WTC11 (cell line): ENCODE measurements at places on chromosomes 13 and 19. TPM values are rescaled to one million over a fixed set of nuclear protein-coding genes. Genes with fewer than 3 reads are reported as not detected.
A peak's percentile ranks its signal among the peaks of the same experiment; 100 is the strongest.

- peaks cover 7% of the 10 kb centered on the region for H3K36me3 ChIP-seq
- no peak for DNase-seq
- H3K27ac ChIP-seq, result no peak overlapping the region
Measured at GRCh38 chr13:34719060-34719875, 222.8 kb upstream of the NBEA start.

GRCh38 chr13:102870677-102871415 is 25.0 kb downstream of the ERCC5 start:
- peaks cover 32% of the 10 kb centered on the region for H3K36me3 ChIP-seq
- DNase-seq, result peak; percentile 62
- no peak overlapping the region for H3K27ac ChIP-seq

DNA sequence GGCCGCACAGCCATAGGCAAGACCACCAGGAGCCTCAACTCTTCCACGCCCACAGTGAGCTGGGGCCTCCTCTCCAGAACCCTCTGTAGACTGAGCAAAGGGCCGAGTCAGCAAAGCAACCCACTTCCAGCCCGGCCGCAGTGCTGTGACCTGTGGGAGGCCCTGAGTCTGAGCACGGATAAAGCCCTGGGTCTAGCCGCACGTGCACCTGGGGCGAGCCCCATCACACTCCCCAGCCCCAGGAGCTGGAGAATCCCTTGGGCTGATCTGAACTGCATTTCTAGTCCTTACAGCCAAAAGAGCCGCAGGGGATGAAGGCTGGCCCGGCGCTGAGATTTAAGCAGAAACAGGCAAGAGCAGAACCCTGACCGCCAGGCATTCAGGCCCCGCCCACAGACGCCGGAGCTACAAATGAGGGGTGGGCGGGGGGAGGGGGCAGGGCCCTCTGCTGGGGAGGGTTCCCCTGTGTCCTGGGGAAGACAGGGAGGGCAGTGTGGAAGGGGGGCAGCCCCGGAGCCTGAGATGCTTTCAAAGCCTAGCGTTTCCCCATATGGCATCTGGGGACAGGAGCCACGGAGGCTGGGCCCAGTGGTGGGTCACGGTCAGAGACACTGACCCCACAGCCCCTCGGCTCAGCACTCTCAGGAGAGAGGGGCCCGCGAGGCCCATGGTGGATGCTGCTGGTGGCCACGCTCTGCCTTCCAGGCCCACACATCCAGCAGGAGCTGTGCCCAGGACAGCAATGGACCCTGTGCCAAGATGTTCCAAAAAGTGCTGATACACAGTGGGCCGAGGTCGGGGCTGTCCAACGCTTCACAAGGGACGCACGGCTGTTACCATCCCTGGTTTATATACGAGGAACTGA is 4.9 kb downstream of the TMEM259 start:
- H3K4me1 ChIP-seq, result peaks cover 28% of the 10 kb centered on the region
- no peaks in the 10 kb centered on the region; the same call in 1 of the 2 replicates for H3K36me3 ChIP-seq
- no peaks in the 10 kb centered on the region; the same call in 1 of the 2 replicates for H3K27me3 ChIP-seq
- H3K27ac ChIP-seq, result peak overlapping the region; percentile 60; the same call in 1 of the 2 replicates

- peaks cover 43% of the 10 kb centered on the region for H3K4me1 ChIP-seq
- H3K4me3 ChIP-seq, result no peak overlapping the region
Measured at GRCh38 chr13:110565296-110565695, 3.8 kb upstream of the RAB20 start.

DNA sequence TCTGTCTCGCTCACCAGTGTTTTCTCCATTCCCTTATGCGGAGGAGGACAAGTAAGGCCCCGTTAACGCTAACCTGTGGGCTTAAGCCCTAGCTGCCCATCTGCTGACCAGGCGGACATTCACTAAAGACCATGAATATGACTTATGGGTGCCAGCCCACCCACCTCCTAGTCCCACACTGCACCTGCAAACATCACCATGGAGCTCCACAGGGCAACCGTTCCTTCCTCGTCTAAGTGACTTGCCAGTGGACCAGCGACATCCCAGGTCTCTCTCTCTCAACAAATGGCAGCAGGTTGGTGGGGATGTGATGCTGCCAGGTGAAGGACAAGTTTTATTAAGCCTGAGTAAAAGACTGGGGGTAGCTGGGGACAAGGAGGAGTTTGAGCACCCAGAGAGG is 55.2 kb downstream of the CCDC70 start:
- no peak for DNase-seq
- no peak overlapping the region for H3K4me3 ChIP-seq
- H3K4me1 ChIP-seq, result peaks cover 11% of the 10 kb centered on the region
- H3K27ac ChIP-seq, result no peak overlapping the region
- no peaks in the 10 kb centered on the region for H3K36me3 ChIP-seq

The ZNF491 gene
- 1.1 to 2.1 TPM (median 1.3 TPM) in 3 replicates for total RNA-seq

DNA sequence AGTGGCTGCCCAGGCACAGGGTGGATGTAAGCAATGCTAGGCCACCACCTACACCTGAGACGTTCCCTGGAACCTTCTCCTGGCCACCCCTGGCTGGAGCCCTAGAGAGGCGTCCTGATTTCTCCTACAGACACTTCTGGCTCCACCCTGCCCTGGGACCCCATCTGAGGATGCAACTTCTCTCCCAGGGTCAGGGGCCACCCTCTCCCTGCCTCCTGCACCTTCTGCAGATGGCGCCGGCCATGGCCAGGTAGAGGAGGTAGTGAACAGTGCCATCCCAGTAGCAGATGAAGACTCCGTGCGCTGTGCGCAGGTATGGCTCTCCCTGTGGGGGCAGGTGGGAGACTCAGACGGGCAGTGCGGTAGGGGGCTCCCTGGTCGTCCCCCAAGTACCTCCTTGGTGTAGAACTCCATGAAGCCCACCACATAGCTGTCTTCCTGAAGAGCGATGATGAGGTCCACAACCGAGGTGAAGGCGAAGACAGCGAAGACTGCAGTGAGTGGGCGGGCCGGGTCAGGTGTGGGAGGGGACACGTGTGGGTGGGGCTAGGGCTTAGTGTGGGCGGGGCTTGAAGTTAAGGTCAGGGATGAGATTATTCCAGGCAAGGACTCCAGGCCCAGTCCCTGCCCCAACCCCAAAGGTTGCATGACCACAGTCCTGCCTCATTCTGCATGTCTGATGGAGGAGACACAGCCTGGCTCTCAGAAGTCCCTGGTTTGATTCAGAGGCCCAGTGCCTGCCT is 3.0 kb downstream of the TM6SF2 start:
- H3K36me3 ChIP-seq, result no peaks in the 10 kb centered on the region
- H3K4me3 ChIP-seq, result no peak overlapping the region
- peaks cover 10% of the 10 kb centered on the region for H3K4me1 ChIP-seq
- DNase-seq, result peak; percentile 63
- peaks cover 49% of the 10 kb centered on the region for H3K27me3 ChIP-seq
- H3K27ac ChIP-seq, result no peak overlapping the region

GRCh38 chr13:52887165-52887564 is 38.7 kb upstream of the PCDH8 start:
- no peak overlapping the region for H3K27ac ChIP-seq
- no peak overlapping the region for H3K4me3 ChIP-seq
- peaks cover 3% of the 10 kb centered on the region; the same call in 1 of the 2 replicates for H3K36me3 ChIP-seq
- H3K27me3 ChIP-seq, result peaks cover 75% of the 10 kb centered on the region

DNA sequence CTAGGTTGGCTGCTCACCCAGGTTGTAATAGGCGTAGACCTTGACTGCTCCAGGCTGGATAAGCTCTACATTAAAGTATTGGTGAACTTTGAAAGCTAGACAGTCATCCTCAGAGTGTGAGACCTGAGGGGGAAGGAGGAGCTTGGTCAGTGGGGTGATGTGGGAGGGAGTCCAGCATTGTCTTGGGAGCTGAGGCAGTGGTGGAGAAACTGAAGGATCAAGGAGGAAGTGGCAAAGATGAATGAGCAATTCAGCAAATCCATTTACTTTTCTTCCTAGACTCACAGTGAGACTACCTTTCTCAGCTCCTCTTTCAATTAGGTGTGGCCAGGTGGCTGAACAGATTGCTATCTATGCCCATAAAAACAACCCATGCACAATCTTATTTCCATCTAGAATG is 10.2 kb upstream of the TNFSF14 start:
- H3K27ac ChIP-seq, result no peak overlapping the region
- no peak for DNase-seq
- peaks cover 15% of the 10 kb centered on the region for H3K4me1 ChIP-seq
- peaks cover 25% of the 10 kb centered on the region for H3K27me3 ChIP-seq
- H3K4me3 ChIP-seq, result no peak overlapping the region

GRCh38 chr13:71242201-71242600 is 624.8 kb downstream of the DACH1 start:
- H3K4me1 ChIP-seq, result peaks cover 4% of the 10 kb centered on the region; the same call in 1 of the 2 replicates
- H3K4me3 ChIP-seq, result no peak overlapping the region
- no peak for DNase-seq
- no peaks in the 10 kb centered on the region for H3K27me3 ChIP-seq
- no peak overlapping the region for H3K27ac ChIP-seq

- H3K4me3 ChIP-seq, result peak overlapping the region; percentile 90
- no peak overlapping the region for H3K27ac ChIP-seq
- peaks cover 3% of the 10 kb centered on the region for H3K4me1 ChIP-seq
- no peaks in the 10 kb centered on the region for H3K27me3 ChIP-seq
Measured at GRCh38 chr19:12695997-12696365, 450 bp downstream of the FBXW9 start.

DNA sequence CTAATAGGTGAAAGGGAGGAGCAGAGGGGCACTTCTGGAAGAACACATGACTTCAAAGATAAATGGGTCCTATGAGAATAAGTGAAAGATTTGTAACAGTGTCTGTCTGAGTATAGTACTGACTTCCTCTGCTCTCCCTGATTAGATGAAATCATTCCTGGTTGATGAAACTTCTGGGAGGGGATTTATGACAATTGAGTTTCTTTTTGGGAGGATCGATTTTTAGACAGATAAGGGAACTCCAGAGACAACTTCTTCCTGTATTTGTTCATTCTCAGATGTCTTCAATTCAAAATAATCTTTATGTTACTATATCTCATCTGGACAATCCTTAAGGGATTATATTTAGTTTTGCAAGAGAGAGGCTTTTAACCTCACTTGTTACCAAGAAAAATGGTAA is 20.0 kb downstream of the SETDB2 start:
- DNase-seq, result no peak
- H3K27me3 ChIP-seq, result no peaks in the 10 kb centered on the region
- H3K4me1 ChIP-seq, result no peaks in the 10 kb centered on the region
- no peak overlapping the region for H3K27ac ChIP-seq
- peaks cover 50% of the 10 kb centered on the region for H3K36me3 ChIP-seq

- H3K4me3 ChIP-seq, result peak overlapping the region; percentile 75
- peaks cover 38% of the 10 kb centered on the region for H3K4me1 ChIP-seq
- peaks cover 35% of the 10 kb centered on the region for H3K27me3 ChIP-seq
- DNase-seq, result peak; percentile 51
- no peaks in the 10 kb centered on the region for H3K36me3 ChIP-seq
Measured at GRCh38 chr13:110306340-110306959, 507 bp downstream of the COL4A1 start.

DNA sequence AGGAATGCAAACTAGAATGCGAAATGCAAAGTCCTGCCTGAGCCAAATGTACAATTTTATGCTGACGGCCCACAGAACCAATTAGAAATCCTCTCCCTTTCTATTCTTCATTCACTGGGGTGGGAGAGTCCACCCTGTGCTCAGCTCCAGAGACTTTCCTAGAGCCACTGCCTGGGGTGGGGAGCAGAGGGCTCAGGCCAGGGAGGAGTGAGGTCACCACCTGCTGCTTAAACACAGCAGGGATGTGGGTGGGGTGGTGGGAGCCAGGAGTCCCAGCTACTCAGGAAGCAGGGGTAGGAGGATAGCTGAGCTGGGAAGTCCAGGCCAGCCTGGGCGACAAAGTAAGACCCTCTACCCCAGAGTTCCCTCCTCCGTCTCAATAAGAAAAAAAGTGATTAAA is 26.9 kb upstream of the ZNF83 start:
- H3K27me3 ChIP-seq, result peaks cover 16% of the 10 kb centered on the region
- no peaks in the 10 kb centered on the region for H3K36me3 ChIP-seq
- peaks cover 41% of the 10 kb centered on the region for H3K4me1 ChIP-seq
- H3K4me3 ChIP-seq, result no peak overlapping the region
- DNase-seq, result no peak

DNA sequence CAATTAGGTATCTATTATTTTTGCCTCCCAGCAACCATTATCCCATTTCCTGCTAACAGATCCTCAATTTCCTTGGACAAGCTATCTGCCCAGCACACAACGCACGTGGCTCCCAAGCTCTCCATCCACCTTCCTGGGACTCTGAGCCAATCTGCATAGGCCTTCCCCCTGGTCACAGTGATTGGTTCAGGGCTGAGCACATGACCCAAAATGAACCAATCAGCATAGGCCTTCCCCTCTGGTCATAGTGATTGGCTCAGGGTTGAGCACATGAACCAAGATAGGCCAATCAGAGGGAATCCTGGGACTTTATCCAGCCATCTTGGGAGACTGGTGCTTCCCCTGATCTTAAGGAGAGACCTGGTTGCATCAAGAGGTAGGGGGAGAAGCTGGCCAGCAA is 5.8 kb downstream of the CPAMD8 start:
- no peak overlapping the region for H3K4me3 ChIP-seq
- H3K27me3 ChIP-seq, result peaks cover 27% of the 10 kb centered on the region
- peaks cover 4% of the 10 kb centered on the region for H3K4me1 ChIP-seq
- H3K27ac ChIP-seq, result no peak overlapping the region
- H3K36me3 ChIP-seq, result peaks cover 27% of the 10 kb centered on the region

- no peak overlapping the region for H3K27ac ChIP-seq
- no peaks in the 10 kb centered on the region for H3K36me3 ChIP-seq
- no peaks in the 10 kb centered on the region for H3K4me1 ChIP-seq
Measured at GRCh38 chr13:109568339-109568818, 218.0 kb downstream of the IRS2 start.

The ZNF93 gene
- total RNA-seq, result 37.8 to 47.4 TPM (median 41.7 TPM) in 3 replicates

DNA sequence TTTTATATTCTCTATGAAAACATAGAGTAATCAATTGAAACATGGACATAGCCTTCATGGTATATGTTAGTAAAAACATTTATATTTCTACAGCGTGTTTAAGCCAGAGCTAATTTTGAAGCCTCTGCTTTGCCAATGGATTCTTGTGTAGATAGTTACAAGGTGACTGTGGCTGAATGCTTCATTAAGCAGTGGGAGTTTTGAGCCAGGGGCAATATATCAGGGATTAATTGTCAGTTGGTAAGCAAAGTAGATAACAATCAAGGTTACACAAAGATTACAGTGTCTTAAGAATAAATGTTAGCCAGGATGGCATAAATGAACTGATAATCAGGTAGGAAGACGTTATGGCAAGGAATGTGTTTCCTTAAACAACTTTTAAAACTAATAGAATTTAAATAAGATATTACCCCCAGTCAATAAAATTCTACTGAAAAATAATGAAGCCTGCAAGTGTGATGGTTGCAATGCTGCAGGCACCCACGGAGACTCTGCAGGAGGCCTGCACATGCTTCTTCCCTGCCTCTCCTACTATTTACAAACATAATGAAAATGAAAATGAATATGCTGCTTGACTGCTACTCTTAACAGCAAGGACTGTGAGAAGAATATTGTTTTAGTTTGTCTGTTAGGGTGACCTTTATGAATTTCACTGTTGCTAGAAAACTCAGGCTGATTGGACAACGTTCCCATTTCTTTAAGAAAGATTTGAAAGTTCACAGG is 588.5 kb downstream of the GPC5 start:
- no peak overlapping the region for H3K4me3 ChIP-seq
- H3K4me1 ChIP-seq, result peaks cover 5% of the 10 kb centered on the region
- H3K27ac ChIP-seq, result no peak overlapping the region
- H3K36me3 ChIP-seq, result no peaks in the 10 kb centered on the region

- H3K27me3 ChIP-seq, result no peaks in the 10 kb centered on the region
- DNase-seq, result no peak
- H3K4me3 ChIP-seq, result no peak overlapping the region
- no peaks in the 10 kb centered on the region for H3K4me1 ChIP-seq
- H3K36me3 ChIP-seq, result no peaks in the 10 kb centered on the region; the same call in 1 of the 2 replicates
Measured at GRCh38 chr19:41233748-41234240, 14.8 kb downstream of the AXL start.
